ENCODE measurements at places on chromosomes 2 and 18. TPM values are rescaled to one million over a fixed set of nuclear protein-coding genes. Genes with fewer than 3 reads are reported as not detected.

Gene MZT2B
- 96.3 TPM for total RNA-seq

Gene LAMA1
- total RNA-seq, result not detected

Gene KIF5C
- 4.5 TPM for total RNA-seq

Gene REEP1
- total RNA-seq, result 22.7 TPM

Gene DNAJC27
- 27.2 TPM for total RNA-seq

Gene HMSD
- not detected for total RNA-seq

Gene CNTNAP5
- not detected for total RNA-seq

All from thoracic aorta (tissue), 2 donors.